ENCODE measurements at places on chromosomes 7 and 10.

DNA sequence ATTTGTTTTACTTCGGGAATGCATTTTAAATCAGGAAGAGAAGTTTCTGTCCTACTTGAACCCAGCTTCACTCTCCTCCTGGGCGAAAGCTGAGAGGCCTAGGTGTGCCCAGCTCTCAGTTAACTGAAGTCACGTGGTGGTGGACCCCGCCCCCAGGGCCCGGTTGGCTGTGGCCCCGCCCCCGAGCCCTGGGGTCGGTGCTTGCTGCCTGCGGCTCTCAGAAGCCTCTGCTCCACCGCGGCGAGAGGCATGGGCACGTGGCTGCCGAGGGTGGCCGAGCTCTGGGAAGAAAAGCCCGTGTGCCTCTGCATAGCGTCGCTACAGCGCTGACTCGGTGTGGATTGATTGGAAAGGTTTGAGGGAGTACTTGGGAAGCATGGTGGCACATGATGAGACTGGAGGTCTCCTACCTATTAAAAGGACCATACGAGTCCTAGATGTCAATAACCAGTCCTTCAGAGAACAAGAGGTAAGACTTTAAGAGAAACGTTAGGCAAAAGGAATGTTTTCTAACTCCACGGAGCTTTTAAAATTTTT, 34.1 kb downstream of the NET1 start:
- peak; percentile 80 for DNase-seq

DNA sequence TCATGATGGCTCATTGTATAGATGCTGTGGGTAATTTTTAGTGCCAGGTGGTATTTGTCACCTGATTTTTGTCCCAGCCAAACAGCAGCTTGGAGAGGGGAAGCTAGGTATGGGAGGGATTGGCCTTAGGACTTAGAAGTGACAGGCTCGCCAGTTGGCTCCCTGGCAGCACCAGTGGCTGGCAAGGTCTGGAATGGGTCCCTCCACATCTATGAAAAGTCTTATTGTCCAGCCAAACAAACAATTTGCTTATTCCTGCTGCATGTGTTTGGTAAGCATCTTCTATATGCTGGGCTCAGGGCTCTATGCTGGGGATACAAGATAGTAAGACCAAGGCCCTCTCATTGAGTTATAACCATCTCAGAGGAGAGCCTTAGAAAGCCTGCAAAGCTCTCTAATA, 42.5 kb downstream of the SORCS3 start:
- no peak for DNase-seq

GRCh38 chr10:45058580-45058979, 57.9 kb downstream of the ZNF22 start:
- no peak for DNase-seq

GRCh38 chr10:43258562-43259212, 8.2 kb downstream of the RASGEF1A start:
- DNase-seq = no peak

DNA sequence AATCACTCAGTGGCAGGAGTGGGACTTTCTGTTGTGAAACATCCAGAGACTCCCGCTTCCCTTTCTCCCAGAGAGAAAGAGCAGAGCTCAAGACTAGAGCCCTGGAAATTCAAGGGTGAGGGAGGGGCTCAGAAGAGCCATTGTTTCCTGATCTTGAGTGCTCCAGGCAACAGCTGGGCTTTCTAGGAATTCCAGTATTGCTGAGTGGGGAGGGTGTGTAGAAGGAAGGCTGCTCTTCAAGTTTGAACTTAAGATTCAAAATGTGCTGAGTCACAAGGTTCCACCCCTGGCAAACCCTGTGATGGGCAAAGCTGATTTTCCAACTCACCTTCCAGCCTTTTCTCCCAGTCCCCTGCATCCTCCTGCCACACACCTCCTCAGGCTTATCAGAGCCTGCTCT, 42.3 kb upstream of the MSRB2 start:
- peak; percentile 63 for DNase-seq

GRCh38 chr10:97760461-97761257, 11.1 kb downstream of the SFRP5 start:
- no peak for DNase-seq

GRCh38 chr7:377080-378040, 87.4 kb downstream of the FOXL3 start:
- DNase-seq = no peak

GRCh38 chr7:91330866-91331265, 66.6 kb downstream of the FZD1 start:
- no peak for DNase-seq

GRCh38 chr10:22339761-22340328, 5.5 kb upstream of the SPAG6 start:
- no peak for DNase-seq

- no peak for DNase-seq
Observed at GRCh38 chr7:28582226-28582625, 169.9 kb downstream of the CREB5 start.

GRCh38 chr7:95001815-95002561, 94.6 kb downstream of the PPP1R9A start:
- DNase-seq = no peak

DNA sequence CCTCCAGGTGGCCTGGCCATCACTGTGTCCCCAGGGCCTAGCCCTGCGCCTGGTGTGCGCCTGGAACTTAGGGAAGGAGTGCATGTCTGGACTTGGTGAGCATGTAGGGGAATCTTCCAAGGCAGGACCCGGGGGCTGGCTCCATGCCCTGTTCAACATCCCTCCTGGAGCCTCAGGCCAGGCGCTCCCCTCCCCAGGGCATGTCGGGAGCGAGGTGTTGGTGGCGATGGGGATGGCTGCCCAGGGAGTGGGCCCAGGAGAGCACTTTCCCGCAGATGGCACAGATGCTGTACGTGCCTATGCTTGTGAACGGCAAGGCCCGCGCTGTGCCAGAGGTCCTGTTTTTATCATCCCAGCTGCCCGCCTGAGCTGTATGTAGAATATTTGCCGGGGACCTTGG, 55.0 kb downstream of the CDH23 start:
- no peak for DNase-seq

DNA sequence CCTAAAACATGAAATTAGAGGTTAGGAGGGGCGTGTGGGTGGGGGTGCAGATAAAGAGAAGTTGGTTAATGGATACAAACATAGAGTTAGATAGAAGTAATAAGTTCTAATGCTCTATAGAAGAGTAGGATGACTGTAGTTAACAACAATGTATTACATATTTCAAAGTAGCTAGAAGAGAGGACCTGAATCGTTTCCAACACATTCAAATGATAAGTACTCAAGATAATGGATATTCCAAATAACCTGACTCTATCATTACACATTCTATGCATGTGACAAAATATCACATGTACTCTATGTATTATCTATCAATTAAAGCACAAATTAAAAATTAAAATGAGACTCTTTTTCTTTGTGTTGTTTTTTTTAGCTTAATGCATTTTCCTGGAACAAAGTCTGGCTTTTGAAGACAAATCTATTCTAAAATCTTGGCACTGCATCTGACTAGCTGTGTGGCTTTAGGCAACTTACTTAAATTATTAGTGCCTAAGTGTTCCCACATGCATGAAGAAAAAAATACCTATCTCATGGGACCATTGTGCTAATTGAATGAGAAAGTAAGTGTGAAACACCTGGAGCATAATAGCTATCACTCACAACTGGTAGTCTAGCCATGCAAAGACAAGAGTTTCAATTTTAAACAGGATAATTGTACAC, 75.7 kb downstream of the SEMA3C start:
- peak; percentile 31 for DNase-seq

GRCh38 chr10:31133792-31134310, 102.2 kb upstream of the ZNF438 start:
- no peak for DNase-seq

DNA sequence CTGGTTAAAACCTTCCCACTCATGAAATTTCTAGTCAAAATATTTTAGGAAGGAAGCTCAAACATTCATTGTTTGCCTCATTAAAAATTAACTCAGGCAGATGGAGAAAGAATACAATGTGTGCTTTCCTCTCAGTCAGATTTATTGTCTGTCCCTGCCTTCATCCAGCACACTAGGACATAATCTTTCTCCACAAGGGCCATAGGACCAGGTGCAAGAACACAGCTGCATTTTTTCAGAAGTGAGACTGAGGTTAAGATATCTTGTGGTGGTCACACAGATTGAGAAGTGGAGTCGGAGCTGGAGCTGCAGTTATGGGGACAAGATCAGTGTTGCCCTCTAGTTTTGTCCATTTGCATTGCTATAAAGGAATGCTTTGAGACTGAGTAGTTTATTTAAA, 666.3 kb downstream of the CCSER2 start:
- no peak for DNase-seq

DNA sequence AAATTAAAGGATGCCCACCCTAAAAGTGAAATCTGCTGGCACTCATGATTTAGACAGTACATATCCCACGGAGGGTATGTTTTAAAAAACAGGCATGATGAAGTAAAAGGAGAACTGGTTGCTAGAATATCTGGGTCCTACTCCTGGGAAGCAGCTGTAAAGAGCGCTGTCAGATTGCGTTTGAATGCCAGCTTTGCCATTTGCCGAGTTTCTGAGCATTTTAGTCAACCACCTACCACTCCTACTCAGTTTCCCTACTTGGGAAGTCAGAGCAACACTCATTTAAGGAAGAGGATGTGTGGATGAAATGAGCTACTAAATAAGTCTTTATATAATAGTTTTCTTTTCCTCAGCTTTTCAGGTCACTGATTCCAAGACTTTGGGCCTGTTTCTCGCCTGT, 1.1 kb upstream of the UMAD1 start:
- DNase-seq = no peak

DNA sequence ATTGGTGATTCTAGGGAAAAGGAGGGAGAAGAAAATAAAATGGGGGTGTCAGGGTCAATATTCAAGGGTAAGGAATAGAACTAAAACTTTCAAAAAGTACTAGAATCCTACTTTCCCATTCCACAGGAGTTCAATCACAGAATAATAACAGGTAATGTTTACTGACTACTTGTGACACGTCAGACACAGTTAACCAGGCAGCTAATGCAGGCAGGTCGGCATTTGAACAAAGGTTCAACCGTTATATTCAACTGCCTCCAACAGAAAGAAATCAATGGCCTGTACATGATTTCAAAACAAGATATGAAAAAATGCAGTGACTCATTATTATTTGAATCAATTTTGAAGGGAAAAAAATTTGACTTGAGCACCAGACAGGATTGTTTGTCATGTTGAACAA, 3.1 kb downstream of the ASB15 start:
- no peak for DNase-seq

DNA sequence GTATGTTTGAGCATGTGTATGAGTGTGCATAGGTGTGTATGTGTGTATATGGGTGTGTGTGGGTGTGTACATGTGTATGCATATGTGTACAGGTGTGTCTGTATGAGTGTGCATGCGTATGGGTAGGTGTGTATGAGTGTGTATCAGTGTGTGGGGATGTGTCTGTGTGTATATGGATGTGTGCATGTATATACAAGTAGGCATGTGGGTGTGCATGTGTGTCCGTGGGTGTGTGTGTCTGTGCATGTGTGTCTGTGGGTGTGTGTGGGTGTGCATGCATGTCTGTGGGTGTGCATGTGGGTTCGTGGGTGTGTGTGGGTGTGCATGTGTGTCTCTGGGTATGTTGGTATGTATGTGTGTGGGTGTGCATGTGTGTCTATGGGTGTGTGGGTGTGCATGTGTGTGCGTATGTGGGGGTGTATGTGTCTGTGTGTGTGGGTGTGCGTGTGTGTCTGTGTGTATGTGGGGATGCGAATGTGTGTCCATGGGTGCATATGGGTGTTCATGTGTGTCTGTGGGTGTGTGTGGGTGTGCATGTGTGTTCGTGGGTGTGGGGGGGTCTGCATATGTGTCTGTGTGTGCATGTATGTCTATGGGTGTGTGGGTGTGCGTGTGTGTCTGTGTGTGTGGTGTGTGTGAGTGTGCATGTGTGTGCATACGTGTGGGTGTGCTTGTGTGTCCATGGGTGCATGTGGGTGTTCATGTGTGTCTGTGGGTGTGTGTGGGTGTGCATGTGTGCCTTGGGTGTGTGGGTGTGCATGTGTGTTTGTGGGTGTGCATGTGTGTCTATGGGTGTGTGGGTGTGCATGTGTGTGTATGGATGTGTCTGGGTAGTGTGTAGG, 20.6 kb downstream of the EMX2 start:
- DNase-seq = no peak

DNA sequence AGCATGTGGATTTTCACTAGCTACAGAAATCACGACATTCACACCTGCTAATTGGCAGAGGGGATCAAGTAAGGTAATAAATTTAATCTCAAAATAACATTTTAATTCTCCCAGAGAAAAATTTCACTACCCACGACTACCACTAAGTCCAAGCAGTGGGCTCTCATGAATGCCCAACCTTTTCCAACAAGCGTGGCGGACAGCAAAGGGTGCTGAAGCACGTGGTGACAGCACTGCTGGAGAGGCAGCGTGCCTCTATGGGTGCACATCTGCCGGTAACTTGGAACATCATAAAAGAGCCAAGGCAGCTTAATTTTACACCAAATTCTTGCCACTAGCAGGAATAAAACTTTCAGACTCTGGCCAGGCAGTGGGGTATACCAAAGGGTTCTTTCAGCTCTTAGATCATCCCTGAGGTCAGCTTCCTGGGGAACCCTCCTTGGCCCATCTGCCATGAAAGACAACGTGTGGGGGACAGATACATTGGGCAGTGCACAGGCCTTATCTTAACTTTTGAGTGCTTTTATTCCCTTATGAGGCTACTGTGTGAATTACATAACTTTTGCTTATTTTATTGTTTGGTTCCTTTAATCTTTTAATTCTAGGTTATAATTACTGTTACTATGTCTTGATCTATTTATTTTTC, 206.7 kb upstream of the KCTD7 start:
- no peak for DNase-seq

GRCh38 chr10:32953277-32953927, 4.6 kb downstream of the ITGB1 start:
- no peak for DNase-seq

DNA sequence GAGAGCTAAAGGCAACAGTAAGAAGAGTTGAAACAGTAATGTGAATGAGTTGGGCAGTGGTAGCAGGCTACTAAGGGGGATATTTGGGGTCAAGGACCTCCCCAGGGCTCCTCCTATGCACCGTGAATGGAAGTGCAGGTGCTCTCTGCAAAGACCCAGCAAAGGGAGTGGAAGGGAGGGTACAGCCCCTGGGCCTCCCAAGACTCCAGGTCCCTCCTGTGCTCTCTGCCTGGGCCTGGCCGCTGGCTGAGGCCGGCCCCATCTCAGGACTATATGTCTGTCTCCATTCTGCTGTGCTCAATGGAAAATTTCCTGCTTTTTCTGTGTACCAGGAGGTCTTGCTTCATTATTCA, 372.1 kb upstream of the MKI67 start:
- no peak for DNase-seq

DNA sequence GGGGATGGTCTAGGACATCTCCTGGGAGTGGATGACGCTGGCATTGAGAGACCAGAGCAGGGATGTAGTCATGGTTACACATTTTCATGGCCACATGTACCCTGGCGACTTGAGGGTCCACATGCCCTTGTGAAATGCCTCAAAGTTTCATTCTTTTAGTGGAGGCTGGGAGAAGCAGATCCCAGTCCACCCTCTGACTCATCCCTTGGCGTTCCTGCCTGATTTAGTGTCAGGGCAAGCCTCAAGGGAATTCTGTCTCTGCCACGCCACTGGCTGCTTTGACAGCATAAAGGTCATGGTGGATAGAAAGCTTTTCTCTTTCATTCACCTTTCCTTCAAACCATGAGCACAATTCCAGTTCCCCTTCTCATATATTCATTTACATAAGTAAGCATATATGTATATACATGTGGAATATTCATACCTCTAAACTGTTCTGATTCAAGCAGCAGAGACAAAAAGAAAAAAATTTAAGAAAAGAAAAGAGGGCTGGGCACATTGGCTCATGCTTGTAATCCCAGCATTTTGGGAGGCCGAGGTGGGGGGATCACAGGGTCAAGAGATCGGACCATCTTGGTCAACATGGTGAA, 21.8 kb upstream of the KIF5B start:
- peak; percentile 3 for DNase-seq

GRCh38 chr7:141074162-141074991, 513 bp downstream of the TMEM178B start:
- peak; percentile 37 for DNase-seq
